ENCODE measurements at places on chromosomes 7 and 10. TPM values are rescaled to one million over a fixed set of nuclear protein-coding genes. Genes with fewer than 3 reads are reported as not detected.

PPP1R17 gene
- total RNA-seq = not detected

DNA sequence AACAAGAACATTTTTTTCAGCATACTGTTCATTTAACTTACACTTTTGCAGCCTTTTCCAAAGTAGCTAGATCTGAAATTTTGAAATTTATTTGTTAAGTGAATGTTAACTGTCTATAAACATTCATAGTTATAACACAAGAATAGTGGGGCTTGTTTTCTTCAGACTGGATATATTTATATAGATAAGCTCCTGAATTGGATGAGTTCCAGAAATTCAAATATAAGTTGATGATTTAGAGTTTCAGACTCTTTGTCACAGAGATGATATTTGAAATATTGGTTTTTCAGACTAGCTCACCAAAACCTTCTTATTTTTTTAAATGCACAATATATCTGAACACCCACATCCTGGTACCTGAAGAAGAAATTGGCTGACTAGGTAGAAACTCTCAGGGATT is 44.0 kb downstream of the ZNRF2 start:
- DNase-seq = no peak

DNA sequence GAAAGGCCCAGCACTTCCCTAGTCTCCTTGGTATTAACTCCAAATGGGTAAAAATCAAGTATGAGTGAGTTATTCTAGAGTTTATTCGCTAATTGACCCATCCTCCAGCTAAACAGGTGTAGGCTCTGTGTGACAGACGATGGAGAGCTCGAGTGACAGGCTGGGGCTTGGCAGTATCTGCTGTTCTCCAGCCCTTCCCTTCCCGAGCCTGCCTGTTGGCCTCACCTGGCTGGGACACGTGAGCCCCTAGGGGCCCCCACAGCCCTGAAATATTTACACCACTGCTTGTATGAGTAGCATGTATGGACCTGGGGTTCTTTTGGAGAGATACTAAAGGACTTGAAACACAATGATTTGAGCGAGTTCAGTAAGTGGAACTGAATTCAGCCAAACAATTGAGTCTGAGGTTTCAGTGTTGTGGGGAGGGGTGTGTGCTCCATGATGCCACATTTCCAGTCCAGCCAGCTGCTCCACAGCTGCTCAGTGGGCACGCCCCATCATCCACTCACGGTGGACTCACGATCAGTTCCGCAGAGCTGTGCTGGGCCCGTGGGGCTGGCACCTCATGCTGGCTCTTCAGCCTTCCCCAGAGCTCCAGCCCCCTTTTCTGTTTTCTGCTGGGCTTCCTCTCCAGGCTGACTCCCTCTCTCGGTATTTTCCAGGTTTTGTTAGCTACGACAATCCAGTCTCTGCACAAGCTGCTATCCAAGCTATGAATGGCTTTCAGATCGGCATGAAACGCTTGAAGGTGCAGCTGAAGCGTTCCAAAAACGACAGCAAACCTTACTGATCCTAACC is 283.0 kb downstream of the USP6NL start:
- no peak for DNase-seq

NAMPT gene
- 42.5 TPM for total RNA-seq

VAX1 gene
- total RNA-seq = not detected

CNNM1 gene
- total RNA-seq = 3.1 TPM

GRCh38 chr10:12412666-12413368 is 63.5 kb downstream of the CAMK1D start:
- no peak for DNase-seq

DNA sequence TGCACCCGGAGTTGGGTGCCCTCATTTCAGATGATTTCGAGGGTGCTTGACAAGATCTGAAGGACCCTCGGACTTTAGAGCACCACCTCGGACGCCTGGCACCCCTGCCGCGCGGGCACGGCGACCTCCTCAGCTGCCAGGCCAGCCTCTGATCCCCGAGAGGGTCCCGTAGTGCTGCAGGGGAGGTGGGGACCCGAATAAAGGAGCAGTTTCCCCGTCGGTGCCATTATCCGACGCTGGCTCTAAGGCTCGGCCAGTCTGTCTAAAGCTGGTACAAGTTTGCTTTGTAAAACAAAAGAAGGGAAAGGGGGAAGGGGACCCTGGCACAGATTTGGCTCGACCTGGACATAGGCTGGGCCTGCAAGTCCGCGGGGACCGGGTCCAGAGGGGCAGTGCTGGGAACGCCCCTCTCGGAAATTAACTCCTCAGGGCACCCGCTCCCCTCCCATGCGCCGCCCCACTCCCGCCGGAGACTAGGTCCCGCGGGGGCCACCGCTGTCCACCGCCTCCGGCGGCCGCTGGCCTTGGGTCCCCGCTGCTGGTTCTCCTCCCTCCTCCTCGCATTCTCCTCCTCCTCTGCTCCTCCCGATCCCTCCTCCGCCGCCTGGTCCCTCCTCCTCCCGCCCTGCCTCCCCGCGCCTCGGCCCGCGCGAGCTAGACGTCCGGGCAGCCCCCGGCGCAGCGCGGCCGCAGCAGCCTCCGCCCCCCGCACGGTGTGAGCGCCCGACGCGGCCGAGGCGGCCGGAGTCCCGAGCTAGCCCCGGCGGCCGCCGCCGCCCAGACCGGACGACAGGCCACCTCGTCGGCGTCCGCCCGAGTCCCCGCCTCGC is at the start of gene EGFR:
Gene EGFR (plus strand): TSS at position 657 of the 830 bp plus-strand sequence. CDS start 261 bp downstream, outside the sequence.
- DNase-seq = peak; percentile 72

DNA sequence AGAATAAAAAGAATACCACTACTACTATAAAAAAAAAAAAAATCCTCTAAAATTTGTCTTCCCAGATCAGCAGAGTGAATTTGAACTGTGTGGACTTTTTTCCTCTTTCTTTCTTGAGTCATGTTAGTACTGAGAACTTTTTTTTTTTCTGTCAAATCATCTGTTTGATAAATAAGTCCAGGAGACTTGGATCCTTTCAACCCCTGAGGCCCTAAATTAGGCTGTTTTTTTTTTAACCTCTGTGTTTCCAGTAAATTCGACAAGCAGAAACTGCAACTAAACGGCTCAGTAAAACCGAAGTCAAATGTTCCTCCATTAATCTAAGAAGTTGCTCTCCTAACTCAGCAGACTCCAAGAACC is 2.7 kb downstream of the MAP3K8 start:
- no peak for DNase-seq

CASTOR2 gene
- 22.7 TPM for total RNA-seq

DNA sequence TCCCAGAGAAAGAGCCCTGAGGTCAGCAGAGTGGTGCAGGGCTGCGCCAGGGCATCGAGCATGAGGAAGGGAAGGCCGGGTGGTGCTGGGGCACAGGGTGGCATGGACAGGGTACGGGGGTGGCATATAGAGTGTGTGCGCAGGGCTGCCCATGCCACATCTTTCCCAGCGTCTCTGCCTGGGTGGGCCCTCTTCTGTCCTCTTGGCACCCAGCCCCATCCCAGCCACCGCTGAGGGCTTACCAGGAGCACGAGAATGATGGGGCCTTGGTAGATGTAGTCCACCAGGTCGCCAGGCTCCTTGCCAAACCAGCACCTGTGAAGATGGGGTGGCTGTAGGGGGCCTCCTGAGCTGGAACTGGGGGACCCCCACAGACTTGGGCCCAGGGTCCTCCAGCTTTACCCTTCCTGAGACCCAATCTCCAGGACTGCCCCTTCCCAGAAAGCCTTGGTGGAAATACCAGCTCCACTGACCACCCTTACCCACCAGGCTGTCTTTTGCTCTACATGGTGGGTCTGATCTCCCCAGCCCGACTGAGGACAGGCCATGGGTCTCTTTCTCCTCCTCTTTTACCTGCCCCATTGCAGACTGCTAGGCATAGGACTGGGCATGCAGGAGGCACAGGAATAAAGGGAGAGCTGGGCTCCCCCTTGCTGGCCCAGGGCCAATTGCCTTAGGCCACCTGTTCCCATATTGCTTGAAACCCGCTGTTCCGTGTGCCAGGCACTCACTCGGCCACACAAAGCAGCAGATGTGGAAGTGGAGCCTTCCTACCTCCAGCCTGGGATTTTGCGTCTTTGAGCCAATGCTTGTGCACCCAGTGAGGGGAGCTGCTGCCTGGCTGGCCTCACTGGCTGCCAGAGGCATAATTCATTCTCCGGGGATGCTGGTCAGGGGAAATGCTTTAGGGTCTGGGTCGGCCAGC is 21.7 kb downstream of the CRHR2 start:
- DNase-seq = no peak

DNA sequence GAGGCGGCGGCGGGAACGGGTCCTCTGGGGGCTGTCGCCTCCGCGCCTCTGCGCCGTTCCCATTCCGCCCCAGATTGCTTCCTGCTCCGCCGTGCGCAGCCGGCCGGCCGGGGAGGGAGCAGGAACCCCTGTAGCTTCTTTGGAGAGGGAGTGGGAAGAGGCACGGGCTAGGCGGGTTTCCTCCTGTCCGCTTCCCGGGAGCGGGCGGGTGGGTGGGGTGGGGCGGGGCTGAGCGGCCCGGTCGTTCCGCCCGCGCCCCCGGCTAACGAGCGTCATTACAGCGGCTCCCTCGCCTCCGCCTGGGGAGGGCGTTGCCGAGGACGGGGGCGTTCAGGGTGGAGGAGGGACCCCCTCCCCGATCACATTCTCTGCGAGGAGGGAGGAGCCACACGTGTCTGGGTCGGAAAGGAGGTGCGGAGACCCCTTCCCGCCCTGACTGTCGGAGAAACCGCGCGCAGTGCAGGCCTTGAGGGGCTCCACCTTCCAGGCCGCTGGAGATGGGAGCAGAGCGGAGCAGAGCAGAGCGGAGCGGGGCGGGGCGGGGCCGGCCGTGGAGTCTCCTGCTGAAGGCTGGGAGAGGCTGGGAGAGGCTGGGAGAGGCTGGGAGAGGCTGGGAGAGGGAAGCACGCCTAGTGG is 39.7 kb downstream of the AGAP3 start:
- DNase-seq = no peak

GRCh38 chr7:77538281-77539212 is 1.5 kb downstream of the PTPN12 start:
- DNase-seq = peak; percentile 85

DNA sequence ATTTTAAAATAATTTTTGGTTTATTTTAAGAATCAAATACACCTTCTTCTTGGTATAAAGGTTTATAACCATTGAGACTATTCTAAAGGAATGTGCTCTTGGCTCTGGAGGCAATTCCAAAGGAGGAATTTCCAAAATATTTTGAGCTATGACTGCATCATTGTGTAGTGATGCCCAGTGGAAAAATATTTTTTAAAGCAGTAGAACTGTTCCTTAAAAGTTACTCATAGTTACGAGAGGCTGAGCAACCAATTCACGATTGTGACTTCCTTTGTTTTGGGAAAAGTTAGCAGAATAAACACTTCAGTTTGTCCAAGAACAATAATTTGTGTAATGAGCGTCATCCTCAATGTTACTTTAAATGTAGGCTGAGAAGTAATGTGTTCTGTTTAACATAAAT is 233.6 kb downstream of the BAMBI start:
- peak; percentile 4 for DNase-seq

DNA sequence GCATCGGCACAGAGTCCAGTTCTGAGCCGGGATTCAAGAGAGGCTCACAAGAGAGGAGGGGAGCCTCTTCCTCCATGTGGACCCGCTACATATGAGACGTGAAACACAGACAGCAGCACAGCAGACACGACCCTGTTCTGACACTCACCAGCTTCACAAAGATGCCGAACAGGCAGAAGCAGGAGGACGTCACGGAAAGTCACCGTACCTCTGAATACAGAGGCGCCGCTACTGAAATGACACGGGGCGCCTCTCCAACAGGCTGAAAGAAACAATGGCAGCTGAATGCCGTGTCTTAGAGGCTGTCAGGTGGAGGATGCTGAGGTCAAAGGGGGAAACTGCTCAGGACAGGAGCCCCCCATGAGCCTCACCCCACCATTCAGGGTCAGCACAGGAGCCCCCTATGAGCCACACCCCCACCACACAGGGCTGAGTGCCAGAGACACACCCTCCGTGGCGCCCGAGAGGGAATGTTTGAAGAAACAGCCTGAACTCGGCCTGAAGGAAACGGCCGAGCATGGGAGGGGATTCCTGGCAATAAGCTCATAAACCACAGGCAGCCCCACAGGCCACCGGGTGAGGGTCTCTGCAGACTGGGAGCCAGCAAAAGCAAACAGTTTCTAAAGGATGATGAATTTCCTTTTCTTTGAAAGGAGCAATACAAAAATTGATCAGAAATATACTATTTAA is 510.3 kb downstream of the PTPRN2 start:
- no peak for DNase-seq

- DNase-seq = no peak
Measured at GRCh38 chr10:9091530-9092093, 1037.1 kb downstream of the GATA3 start.

- DNase-seq = peak; percentile 54
Measured at GRCh38 chr7:2821161-2821841, 22.8 kb downstream of the GNA12 start.

SFTPA2 gene
- not detected for total RNA-seq

ADGRA1 gene
- total RNA-seq = not detected

TMEM130 gene
- 7.0 TPM for total RNA-seq

DNA sequence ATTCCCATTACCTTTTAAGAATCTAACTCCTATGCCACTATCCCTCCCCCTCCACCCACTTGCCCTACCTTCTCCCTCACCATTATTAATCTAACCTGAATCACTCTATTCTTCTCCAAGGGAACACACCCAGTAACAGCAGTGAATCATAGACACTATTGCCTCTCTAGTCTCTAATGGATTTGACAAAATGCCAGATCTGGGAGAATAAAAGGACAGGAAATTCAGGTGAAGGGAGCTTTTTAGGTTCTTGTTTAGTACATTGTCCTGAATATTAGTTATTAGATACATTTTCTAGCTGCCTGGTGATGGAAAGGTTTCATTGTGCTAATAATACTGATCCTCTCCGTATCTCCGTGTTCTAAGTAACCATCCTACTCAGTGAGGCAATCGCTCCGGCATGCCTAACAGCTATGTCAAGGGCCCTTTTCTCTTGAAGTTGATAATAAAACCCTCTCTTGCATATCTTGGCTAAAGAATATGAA is 4.1 kb upstream of the SFR1 start:
- DNase-seq = peak; percentile 63

DNA sequence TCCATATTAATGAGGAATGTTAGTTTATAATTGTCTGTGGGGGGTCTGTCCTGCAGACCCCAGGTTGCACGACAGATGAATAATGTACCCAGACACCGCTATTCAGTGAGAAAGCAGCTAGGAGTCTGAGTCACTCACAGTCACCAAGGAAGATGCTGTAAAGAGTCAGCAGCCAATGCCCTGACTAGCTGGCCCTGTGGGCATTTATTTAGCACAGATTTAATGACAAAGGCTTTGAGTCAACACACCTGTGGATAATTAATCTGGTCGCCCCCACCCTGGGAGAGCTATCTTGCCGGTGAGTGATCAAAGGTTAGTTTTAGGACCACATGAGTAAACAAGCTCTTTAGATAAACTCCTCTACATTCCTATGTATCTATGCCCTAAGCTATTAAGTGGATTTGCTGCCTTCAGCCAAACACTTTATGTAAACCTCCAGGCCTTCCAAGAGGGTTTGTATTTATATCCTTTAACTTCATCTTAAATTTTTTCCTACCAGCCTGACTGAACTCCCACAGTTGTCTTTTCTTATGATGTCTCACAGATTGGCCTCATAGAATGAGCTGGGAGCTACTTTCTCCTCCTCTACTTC is 180.0 kb upstream of the ADCY1 start:
- DNase-seq = no peak

DNA sequence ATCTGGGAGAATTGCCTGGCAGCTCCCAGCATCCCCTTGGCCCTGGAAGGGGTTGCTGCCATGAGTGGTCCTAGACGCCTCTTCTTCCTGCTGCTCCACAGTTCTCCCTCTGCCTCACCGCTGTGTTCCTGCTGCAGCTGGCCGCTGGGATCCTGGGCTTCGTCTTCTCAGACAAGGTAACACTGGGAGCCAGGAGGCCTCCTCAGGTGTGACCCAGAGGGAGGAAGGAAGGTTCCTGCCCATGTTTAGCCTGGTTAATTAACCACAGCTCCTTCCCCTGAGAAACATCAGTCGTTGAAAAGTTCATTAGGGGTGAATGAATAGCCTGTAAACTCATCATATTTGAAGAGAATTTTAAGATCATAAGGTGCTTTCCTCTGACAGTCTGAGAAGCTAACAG is 18.2 kb downstream of the TSPAN33 start:
- no peak for DNase-seq

MUC12 gene
- total RNA-seq = 1.3 TPM

All from HFFc6 (cell line).